ENCODE measurements at places on chromosomes 1 and 21.

DNA sequence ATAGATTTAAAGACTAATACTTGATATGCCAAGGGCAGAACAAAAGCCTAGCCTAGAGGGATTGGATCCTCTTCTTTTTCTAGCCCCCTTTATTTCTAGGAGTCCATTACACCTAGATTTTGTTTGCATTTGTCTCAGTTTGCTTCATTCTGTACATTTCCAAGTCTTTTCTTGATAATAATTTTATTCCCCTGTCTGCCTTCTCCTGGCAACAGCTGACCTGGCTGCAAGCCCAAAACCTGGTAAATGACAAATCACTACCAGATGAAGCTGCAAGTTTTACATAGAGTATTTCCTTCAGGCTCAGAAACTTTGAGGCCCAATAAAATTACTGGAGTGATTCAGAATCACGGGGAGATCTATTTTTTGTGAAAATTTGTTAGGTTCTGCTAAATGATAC, 36.5 kb upstream of the LHX8 start:
- no peak for DNase-seq

DNA sequence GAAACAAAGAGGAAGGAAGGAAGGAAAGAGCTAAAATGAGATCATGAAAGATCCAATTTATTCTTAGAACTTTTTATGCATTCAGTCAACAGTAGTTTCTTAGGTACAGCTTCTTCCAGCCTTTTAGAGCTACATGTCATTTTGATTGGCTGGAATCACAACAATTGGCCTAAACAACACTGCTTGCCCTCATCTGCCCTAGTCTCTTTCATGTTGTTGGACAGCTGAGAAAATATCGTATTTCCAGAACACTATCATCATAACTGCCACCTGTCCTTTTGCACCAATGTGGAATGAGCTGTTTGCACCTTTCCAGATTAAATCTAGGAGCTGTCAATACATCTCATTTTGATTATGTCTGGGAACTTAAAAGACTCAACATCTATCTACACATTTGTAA, 161.7 kb downstream of the TGFBR3 start:
- no peak for DNase-seq

DNA sequence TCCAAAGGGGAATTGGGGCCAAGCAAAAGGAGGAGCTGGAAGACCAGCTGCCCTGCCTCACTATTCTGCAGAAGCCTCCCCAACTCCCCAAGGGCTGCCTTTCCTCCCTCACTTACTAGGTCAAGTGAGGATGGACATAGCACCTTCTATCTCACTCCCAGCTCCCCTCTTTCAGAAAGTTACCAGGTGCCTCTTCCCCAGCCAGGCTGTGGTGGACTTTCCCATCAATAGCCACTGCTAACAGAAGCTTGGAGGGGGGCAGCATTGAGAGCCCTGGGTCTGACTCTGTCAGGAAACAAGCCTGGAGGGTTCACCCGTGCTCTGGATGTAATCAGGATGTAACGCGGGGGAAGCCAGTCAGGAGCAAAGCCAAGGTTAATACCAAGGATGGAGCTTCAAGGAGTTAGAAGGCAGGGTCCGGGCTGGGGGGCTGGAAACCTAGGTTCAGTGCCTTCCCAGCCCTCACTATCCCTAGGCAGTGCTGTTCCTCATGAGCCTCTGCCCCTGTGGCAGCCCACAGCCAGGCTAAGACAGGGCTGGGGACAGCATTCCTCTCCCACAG, 127.8 kb upstream of the NGF start:
- DNase-seq = no peak

GRCh38 chr1:106038260-106038659, 1018.2 kb upstream of the PRMT6 start:
- no peak for DNase-seq

DNA sequence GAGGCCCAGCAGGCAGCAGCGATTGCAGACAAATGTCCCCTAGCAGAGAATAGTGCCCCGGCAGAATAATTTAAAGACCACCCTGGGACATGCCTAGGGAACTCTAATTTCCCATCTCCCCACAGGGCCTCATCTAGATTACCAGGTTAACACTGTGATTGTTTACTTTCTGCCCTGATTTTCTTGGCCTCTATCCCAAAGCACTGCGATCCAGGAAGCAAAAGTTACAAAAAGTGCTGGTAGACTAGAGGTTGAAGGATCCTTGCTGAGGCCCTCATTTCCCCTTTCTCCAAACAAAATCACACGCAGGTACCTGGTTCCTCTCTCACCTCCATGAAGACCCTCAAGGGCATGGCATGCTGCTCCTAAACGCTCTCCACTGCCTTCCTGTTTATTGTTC, 229.7 kb downstream of the C1orf94 start:
- no peak for DNase-seq

DNA sequence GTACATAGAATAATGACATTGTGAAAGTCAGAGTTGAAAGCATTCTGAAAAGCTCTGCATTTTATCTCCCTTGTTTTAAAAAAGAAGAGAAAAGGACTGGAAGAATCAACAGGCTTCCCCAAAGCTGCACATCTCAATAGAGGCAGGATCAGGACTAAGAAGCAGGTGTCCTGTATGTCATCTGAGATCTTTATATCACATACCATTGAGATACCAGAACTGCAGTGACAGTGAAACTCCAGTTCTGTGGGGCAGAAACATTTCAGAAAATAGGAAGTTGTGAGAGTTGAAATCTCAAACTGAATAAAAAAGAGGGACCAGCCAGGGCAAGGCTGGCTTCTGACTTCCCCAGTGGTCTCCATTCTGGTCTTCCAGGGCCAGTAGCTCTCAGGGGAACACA, 33.0 kb upstream of the SH2D1B start:
- DNase-seq = no peak

DNA sequence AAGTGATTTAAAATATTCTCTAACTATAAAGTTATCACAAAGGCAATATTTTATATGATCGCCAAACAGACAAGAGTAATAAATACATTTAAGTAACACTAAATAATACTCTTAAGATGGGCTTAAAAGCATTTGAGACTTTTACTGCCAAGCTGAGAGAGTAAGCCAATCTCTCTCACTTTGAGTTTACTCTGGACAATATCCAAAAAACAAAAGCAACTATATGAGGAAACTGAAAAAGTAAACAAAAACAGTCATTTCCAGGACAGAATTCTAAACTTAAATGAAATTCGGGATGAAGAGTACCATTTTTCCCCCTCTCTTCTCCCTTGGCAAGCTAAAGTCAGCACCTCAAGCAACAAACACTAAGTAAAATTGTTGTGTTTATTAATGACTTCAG, 173.2 kb downstream of the COP1 start:
- no peak for DNase-seq

DNA sequence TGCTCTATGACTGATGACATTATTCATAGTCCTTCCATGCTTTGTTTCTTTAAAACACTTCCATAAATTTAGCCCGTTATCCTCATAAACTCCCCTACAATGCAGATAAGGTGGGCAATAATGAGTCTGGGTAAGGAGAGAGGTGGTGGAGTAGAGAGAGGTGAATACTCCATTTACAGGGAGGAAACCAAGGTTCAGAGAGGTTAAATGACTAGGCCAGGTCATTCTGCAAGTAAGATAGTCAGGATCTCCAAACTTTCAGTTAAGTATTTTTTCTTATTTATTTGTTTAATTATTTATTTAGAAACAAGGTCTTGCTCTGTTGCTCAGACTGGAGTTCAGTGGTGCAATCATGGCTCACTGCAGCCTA, 26.1 kb downstream of the PAFAH2 start:
- no peak for DNase-seq

DNA sequence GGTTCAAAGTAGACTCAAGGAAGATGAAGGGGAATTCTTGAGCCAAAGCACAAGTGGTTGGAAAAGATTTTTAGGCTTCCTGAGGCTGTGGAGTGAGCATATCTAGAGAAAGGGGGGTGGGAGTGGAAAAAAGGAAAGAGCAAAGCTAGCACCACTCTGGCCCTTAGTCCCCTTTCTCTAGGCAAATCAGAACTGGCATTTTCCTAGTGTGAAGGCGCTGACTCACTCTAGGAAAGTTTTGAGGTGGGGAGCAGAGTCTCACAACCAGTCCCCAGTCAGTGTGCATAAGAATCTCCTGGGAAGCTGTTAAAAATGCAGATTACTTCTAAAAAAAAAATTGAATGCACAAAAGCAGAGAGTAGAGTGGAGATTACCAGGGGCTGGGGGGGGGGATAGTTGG, 3.4 kb upstream of the GPR89B start:
- no peak for DNase-seq

All from GDM1 (cell line).